ENCODE measurements at places on chromosomes 12 and 14.

DNA sequence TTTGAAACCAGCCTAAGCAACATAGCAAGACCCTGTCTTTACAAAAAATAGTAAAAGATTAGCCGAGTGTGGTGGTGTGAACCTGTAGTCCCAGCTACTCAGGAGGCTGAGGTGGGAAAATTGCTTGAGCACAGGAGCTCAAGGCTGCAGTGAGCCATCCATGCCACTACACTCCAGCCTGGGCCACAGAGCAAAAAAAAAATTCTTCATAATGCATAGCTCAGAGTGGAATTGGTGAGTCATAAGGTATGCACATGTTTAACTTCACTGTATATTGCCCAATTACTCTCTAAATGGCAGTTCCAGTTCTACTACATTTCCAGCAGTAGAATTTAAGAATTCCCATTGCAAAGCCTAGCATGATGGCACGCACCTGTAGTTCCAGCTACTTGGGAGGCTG is 26.8 kb upstream of the CLIP1 start:
- no peak for DNase-seq

DNA sequence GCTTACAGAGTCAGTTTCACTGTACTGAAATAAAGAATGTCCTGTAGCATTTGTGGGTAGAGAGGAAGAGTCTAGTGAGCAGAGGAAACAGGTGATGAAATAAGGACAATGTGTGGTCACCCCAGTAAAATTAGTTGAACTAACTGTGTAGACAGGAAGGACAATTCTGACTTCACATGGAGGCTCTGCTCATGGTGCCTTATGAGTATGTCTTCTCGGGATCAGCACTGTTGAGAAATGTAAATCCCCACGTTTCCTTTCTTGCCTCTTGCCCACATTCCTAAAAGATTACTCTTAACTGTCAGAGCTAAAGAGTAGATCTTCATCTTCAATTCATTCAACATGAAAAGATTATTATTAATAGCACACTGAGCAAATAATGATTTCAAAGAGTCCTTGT is 113.2 kb upstream of the FLRT2 start:
- DNase-seq, result no peak

DNA sequence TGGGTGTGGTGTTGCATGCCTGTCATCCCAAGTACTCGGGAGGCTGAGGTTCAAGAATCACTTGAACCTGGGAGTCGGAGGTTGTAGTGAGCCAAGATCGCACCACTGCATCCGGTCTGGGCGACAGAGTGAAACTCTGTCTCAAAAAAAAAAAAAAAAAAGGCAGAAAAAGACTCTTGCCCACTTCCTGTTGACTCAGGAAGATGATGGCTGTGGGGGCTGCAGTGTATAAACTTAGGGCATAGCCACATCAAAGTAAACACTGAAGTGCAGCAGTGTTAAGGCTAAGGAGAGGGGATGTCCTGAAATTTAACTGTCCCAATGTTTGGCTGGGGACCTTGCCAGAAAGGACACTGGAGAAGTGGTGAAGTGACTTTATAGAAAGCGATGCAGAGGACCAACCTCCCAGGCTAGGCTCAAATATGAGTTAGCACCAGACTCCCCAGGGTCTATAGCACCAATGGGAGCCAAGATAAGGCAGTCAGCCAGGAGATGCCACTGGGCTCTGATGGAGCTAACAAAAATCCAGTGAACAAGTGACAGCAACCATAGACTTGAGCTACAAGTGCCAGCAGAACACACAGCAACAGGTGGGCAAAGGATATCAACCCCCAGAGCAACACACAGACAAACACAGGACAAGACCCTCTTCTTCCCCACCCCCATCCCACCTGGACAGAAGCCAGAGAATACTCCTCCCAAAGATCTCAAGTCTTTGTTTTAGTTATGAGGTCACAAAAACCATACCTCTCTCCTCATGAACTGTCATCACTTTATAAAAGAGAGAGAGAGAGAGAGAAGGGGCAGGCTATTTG is 28.0 kb downstream of the NELL2 start:
- DNase-seq, result peak; percentile 55

GRCh38 chr12:92365333-92365732 is 219.7 kb upstream of the BTG1 start:
- DNase-seq, result no peak

DNA sequence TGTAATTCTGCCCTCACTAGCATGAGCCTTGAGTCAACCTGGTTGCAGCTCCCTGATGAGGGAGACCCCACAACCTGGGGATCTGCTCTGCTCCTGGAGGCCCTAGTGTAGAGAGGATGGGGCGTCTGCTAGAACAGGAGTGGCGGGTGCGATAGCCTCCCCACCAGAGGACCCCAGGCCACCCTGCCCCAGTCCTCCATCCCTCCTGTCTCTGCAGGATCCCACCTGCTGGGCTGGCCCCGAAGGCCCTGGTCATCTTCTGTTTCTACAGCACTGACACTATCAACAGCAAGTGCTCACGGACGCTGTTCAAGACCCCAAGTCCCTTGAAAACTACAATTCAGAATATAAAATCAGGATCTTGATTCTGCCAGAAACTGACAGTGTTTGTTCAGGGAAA is 15.2 kb downstream of the ANHX start:
- DNase-seq, result no peak

GRCh38 chr14:102539544-102540314 is 30.2 kb upstream of the ANKRD9 start:
- DNase-seq, result no peak

- DNase-seq, result no peak
Observed at GRCh38 chr14:94934276-94934810, 164.4 kb upstream of the GSC start.
